Fibroblast of skin of left biceps (primary cell): ENCODE measurements at places on chromosomes 12 and 14.

DNA sequence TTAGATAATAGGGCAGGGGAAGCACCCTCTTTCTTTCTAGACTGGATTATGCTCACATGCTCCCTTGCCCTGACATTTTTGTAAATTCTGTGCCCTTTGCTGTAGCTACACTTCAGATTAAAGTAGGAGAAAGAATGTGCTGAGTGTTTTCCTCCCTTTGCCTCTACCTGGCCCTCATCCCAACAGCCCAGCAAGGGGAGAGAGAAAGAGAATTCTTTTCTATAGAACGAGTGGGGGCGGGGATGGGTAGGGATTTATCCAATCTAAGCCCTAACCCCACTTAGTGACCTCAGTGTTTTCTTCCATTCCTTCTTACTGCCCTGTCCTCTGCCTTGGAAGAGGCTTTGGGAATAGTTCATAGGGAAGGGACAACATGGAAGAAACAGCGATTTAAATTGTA is 13.5 kb downstream of the GPR84 start:
- no peak for DNase-seq

DNA sequence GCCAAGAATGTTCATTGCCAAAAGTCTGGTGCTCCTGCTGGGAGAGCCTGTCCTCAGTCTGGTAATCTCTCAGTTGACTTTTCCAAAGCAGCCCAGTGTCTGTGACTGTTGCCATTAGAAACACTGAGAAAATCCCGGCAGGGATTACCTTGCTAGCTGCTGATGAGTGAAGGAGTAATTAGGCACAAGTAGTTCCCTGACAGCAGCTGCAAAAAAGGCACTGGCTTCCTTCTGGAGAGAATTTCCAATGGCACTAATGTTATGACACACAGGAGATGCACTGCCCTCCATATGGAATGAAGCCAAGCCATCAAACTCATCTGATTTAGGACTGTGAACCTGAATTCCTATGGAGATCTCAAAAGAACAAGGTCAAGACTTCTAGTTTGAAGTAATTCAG is 1321.2 kb upstream of the SEL1L start:
- DNase-seq: no peak

- peak; percentile 22 for DNase-seq
Observed at GRCh38 chr12:24034160-24034559, 84.7 kb upstream of the SOX5 start.

DNA sequence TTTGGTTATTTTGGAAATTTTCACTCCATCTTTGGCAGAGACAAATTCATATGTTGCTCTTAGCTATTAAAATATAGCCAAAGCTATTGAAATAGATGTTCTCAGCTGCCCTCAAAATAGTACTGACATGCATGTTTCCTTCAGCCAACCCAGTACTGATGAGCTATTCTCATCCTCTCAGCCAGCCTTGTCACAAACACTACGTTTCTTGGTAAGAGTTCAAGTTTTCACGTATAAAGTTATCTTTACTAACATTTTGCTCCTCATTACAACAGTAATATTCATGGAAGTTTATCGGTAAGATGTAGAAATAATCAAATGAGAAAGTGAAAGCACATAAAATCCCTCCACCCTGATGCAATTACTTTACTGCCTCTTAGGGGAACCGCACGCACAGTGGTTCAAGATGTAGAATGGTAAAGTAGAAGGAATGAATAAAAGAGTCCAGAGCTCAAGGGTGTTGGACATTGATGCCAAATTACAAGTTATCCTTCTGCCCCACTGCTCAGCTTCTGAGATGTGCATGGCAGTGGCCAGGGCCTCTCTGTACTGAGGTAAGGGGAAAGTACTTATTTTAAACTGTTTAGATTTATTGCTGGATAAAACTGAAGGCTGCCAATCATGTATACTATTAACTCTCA is 20.7 kb downstream of the GCH1 start:
- DNase-seq: no peak

GRCh38 chr14:65054471-65055085 is 47.7 kb downstream of the MAX start:
- no peak for DNase-seq

GRCh38 chr12:124786061-124786964 is 77.4 kb downstream of the SCARB1 start:
- DNase-seq: peak; percentile 80

- no peak for DNase-seq
Observed at GRCh38 chr12:2147335-2147734, 94.5 kb downstream of the CACNA1C start.

GRCh38 chr12:91937009-91937408 is 208.6 kb downstream of the BTG1 start:
- no peak for DNase-seq

DNA sequence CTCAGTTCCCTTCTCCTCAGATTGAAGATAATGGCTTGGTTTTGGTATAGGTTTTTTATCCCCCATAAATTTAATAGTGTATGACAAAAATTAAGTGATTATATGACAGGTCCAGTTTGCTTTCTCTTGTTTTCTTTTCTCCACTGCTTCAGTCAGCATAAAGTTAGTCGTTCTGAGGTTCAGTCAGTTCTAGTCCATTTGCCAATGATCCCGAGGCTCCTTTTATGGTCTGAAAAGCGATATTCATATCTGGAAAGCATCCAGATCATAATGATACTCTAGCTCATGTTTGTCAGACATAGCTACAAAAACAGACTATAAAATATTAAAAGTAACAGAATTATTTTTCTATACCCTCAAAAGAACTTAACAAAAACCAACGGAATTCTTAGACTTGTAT is 67.1 kb upstream of the SLC38A4 start:
- no peak for DNase-seq

GRCh38 chr14:50836515-50836914 is 5.6 kb upstream of the NIN start:
- DNase-seq: no peak

DNA sequence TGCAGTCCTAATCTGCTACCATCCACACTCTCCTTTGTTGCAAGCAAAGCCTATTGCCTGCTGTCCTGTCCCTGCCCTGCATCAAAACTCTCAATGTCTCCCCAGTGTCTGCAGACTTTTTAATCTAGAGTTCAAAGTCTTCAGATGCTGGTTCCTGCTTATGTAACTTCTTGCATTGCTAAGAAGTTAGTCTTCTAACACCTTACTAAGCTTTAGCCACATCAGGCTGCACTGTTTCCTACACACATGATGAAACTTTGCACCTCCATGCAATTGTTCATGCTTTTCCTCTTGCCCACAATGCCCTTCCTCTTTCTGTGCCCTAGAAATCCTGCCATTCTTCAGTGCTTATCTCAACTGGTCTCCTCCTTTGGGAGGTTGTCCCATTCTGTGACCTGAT is 16.2 kb upstream of the DICER1 start:
- no peak for DNase-seq

DNA sequence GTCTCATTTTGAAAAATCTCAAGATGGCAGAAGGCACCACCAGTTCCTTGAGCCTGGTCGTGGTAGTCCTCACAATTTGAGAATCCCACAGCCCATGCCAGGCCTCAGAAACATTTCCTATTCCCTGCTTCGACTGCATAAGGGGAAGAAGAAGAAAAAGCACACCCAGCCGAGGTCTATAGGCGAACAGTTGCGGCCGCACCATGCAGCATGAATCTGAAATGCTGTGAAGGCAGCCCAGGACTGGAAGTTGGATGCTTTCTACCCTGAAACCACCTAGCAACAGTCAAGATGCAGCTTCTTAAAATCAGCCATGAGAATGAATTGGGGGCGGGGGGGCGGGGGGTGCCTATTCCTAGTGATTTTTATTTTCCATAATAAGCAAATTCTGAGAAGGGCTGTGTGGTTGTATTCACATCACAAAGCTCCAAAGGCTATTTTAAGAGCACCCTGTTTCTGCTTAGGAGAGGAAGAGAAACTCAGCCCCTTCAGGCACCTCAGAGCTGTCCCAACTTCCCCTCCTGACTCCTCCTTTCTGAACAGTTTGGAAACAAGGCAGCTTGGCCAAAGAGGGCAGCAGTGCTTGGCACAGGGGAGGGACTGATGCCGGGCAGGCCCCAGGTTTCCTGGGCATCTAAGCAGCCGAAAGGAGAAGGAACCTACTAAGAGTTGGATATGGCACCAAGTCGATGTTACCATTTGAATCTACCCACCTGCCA is 172.5 kb upstream of the FOXN3 start:
- no peak for DNase-seq

GRCh38 chr14:88630565-88630964 is 67.7 kb downstream of the ZC3H14 start:
- DNase-seq: no peak

GRCh38 chr12:24173067-24173466 is 223.6 kb upstream of the SOX5 start:
- no peak for DNase-seq

DNA sequence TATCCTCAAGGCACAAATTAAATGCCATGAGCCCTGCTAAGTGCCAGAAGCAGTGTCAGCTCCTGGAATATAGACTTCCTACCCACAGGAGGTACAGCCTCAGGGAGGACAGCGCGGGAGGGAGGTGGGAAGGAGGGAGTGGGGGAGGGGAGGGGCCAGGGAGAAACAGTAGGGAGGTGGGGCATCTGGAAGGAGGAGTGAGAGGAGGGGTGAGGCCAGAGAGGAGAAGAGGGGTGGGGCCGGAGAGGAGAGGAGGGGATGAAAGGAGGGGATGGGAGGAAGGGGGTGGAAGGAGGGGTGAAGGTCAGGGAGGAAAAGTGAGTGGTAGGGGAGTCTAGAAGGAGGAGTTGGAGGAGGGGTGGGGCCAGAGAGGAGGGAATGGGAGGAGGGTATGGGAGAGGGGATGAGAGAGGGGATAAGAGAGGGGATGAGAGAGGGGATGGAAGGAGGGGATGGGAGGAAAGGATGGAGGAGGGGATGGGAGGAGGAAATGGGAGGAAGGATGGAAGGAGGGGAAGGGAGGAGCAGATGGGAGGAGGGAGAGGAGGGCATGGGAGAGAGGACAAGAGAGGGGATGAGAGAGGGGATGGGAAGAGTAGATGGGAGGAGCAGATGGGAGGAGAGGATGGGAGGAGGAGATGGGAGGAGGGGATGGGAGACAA is 9.2 kb upstream of the CCDC197 start:
- DNase-seq: no peak

DNA sequence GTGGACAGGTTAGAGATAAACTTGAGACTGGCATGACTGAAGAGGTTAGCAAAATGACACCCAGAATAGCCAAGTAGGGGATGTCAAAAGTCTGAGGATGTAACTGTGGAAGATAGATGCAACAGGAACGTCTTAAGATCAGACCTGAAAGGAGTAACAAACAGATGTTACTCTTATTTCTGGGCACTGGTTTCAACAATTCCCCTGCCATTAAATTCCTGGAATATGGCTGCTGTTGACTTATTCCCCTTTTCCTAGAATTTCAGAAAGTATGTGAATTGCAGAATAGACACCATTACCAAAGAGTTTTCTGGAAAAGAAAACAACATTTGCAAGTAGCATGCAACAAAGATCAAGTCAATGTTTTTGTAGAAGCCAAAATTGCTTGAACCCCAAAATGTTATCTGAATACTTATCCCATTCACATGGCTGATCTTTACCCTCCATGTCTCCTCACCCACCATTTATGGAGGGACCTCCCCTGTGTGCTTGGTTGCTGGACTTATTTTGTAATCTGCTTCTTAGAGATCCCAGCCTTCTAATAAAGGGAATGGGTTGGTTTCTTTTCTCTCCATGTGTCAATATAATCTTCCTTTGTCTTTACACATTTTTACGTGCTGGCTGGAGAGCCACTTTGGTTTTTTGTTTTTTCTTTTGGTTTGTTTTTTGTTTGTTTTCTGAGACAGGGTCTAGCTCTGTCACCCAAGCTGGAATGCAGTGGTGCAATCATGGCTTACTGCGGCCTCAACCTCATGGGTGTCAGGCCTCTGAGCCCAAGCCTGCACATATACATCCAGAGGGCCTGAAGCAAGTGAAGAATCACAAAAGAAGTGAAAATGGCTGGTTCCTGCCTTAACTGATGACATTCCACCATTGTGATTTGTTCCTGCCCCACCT is 57.0 kb downstream of the BBS10 start:
- no peak for DNase-seq

DNA sequence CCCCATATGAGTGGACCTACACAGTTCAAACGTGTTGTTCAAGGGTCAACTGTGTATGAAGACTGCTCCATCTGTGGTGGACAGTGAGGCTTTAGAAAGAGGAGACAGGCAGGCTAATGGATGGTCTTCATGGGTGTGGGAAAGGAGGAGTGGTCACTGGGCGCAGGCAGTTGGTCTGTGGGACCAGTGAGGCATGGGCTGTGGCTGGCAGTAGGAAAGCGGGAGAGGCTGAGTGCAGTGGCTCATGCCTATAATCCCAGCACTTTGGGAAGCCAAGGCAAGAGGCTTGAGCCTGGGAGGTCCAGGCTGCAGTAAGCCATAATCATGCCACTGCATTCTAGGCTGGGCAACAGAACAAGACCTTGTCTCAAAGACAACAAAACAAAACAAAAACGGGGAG is 2.0 kb upstream of the NR4A1 start:
- DNase-seq: no peak

DNA sequence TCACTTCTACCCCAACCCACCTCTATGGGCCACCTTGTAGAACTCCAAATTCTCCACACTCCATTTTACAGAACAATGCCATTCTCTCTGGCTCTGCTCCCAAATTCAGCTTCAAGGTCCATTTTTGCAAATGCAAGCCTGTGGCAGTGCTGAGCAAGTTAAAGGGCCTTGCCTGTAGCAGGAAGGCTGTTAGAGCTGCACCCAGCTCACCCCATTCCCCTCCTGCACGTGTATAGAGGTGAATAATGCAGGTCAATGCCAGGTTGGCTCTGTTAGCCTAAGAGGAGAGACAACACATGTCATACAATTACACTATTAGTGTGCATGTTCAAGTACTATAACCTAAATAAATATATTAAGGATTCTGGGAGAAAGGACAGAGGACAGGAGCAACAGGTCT is 120.4 kb downstream of the TBX5 start:
- no peak for DNase-seq

- no peak for DNase-seq
Observed at GRCh38 chr14:25026476-25027137, 23.3 kb downstream of the STXBP6 start.

- no peak for DNase-seq
Observed at GRCh38 chr12:95319694-95320331, 102.2 kb downstream of the VEZT start.

GRCh38 chr14:51074701-51075385 is 20.1 kb downstream of the TRIM9 start:
- DNase-seq: no peak

DNA sequence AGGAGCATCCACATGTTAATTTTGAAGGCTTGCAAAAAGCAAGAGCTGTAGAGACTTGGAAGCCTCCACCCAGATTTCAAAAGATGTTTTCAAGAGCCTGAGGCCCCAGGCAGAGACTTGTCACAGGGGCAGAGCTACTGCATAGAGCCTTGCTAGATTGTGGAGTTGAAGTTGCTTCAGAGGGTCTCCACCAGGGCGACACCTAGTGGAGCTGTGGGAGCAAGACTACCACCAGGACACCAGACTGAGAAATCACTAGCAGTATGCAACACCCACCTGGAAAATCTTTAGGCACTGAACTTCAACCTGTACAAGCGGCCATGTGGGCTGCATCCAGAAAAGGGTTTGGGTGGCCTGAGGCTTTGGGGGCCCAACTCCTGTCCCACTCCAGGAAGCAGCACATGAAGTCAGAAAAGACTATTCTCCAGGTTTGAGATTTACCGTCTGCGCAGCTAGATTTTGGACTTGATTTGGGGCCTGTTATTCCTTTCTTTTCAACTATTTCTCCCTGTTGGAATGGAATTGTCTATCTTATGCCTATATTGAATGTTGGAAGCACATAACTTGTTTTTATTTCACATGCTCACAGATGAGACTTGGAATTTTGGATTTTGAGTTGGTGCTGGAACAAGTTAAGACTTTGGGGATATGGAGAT is 508.6 kb downstream of the FLRT2 start:
- DNase-seq: no peak
